GM12878 (cell line): ENCODE measurements at places on chromosomes 3 and 15.

DNA sequence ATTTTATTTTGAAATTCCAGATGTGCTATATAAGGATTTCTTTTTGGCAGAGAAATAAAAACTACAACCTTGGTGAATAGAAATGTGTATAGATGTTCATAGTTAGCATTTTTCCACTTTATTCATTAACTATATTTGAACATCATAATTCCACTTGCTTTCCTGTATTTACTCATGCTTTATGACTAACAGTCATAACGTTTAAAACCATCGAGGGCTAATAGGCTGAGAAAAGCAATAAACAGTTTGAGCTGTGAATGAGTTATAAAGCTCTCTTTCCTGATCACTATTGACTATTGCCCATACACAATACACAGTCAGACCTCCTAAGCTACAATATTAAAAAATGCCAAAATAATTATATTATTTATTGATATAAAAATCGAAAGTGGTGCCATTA lies 502.1 kb upstream of the RASGRP1 start:
- no peak for DNase-seq

DNA sequence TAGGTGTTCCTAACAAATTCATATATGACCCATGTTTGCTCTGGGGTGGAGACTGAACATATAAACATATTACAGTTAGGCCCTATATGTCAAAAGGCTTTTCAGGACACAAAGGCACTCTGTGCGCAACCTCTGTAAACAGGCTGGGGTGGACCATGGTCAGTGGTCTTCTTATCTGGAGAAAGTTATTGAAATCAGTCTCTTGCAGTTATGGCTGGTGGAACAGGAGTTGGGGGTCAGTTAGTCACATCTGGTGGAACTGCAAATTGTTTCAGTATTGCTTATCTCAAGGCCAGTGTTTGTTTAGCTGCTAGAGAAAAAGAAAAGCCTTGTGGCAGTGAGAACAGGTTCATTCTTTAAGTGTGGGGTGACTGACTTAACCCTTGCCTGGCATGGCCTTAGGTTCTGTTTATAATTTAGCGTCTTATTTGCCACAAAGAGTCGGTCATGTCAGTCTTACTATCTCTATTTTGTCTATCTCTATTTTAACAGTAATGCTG lies 5.9 kb upstream of the GP9 start:
- DNase-seq: no peak

DNA sequence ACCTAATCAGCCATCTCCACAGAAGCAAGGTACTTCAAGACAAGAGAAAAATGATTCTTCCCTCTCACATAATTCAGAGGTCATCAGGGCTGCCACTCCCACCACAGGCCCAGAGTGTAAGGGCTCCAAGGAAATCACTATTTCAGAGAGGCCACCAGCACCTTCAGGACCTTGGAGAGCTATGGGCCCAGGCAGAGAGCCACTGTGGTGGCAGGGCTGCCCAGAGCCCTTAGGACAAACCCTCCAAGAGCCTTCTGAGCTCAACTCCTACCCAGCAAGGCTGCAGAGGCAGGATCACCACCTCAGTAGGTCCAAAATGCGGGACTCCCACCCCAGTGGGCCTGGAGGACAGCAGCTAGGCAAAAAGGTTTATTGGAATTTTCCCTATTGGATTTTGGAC lies 17.9 kb upstream of the FAN1 start:
- no peak for DNase-seq

DNA sequence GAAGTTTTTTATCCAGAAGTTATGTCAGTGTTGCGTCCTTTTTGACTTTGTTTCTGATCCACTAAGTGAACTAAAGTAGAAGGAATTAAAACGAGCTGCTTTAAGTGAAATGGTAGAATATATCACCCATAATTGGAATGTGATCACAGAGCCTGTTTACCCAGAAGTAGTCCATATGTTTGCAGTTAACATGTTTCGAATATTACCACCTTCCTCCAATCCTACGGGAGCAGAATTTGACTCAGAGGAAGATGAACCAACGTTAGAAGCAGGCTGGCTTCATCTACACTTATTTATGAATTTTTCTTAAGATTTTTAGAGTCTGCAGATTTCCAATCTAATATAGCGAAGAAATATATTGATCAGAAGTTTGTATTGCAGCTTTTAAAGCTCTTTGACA lies 57.6 kb downstream of the DNAH1 start:
- no peak for DNase-seq

DNA sequence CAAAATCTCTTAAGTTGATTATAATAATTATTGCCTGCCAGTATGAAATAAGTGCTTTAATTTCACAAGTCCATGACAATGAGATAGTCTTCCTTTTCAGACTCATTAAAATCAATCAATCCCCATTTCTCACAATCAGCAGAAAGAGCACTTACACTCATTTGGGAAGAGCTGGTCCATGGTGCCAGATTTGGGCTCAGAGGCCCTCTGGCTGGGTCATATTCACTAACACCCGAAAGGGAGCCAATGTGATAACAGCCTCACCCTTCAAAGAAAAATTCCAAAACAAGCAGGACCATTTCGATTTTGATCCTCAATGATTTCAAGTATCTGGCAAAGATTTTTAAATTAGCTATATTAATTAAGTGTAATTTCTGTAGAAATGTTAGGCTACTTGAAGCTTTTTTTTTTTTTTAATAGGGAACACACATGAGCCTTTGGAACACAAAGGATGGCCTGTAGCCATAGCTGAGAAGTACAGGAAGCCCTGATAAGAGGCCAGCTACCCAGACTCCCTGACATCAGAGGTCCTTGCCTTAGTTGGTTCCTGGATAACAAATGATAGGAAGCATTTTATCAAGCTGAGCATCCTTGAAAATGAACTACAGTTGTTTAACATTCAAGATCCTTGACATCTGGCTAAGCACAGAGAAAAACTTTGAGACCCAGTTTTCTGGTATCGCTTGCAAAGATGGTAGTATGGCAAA lies 17.1 kb downstream of the MCF2L2 start:
- DNase-seq: no peak

DNA sequence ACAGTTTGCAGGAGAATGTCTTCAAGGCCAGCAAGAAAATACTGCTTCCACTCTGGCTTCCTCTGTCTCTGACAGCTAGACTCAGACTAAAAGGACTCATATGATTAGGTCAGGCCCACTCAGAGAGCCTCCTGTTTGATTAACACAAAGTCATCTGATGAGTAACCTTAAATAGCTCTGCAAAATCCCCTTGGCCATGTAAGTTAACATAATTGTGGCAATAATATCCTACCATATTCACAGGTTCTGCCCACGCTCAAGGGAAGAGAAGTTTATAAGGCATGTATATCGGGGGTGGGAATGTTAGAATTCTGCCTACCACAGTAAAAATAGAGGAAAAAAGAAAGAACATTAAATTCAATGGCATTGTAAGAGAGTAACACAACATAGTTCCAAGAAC lies 20.6 kb upstream of the HHATL start:
- no peak for DNase-seq
